ENCODE measurements at places on chromosomes 5 and 9.

DNA sequence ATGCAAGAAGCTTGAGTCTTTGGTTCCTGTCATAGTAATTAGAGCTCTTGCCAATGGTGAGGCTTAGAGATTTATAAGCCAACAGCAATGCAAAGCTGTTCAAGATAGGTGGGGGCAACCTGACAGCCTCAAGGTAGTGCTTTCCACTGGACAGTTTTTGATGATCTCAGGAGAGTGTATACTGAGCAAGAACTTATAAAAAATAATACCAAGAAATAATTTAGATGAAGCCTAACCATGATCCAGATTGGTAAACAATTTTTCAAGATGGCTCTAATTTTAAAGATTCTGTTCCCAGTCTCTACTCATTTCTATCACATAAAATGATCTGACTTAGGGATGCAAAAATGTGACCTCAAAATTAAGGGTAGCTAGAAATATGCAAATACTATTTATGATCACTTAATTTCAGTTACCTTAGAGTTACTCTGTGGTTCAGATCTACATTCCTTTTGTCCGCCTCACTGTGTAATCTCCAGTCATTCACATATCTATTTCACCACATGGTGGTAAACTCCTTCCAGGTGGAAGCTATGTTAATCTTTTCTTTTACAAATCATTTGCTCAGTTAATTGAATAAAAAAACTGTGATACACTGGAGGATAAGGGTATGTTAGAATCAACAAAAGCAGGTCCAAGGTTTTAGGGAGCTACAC, 1228.0 kb upstream of the C9orf72 start:
- DNase-seq = no peak

- DNase-seq = peak; percentile 68
Measured at GRCh38 chr5:75847561-75848021, 130.4 kb upstream of the POC5 start.

DNA sequence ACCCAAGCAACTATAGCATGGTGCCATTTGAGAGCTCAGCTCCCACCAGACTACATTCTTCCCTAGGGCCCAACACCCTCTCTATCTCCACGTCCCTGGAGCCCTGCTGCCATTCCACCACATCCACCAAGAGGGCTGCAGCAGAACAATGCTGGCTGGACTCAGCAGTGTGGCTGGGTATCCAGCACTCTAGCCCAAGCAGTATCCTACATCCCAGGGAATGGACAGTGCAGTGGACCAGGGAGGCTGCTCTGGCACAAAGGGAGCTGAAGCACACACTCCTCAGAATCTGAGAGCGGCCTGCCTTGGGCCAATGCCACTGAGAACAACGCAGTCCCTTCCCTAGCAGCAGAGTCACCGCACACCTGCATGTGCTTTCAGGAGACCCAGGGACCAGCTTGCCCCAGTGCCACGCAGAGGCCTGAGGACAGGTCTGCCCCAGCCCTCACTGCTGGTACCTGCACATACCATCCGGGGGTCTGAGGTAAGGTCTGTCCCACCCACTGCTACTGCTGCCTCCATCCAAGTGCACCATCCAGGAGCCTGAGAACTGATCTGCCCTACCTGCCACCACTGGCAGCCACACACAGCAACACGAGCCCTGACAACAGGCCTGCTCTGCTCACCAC, 95.9 kb downstream of the ZDHHC21 start:
- DNase-seq = no peak

GRCh38 chr5:14357851-14358250, 214.7 kb downstream of the TRIO start:
- DNase-seq = no peak

GRCh38 chr9:2180154-2180553, 165.0 kb downstream of the SMARCA2 start:
- DNase-seq = no peak

GRCh38 chr9:113299800-113300292, 3.3 kb downstream of the RNF183 start:
- no peak for DNase-seq

DNA sequence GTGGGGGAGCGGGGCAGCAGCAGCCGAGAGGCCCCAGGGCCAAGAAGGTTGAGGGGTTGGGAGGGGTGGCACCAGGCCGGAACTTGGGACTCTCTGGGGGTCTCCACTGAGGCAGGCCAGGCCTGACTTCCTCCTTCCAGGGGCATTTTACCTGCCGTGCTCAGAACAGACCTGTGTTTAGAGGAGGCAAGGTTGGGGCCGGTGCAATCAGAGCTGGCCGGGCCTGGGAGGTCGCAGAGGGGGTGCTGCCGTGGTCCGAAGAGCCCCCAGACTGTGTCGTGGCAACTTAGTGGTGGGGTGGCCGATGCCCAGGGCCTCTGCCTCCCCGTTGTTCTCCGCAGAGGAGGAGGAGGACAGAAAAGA, 21.8 kb downstream of the GLT6D1 start:
- no peak for DNase-seq

DNA sequence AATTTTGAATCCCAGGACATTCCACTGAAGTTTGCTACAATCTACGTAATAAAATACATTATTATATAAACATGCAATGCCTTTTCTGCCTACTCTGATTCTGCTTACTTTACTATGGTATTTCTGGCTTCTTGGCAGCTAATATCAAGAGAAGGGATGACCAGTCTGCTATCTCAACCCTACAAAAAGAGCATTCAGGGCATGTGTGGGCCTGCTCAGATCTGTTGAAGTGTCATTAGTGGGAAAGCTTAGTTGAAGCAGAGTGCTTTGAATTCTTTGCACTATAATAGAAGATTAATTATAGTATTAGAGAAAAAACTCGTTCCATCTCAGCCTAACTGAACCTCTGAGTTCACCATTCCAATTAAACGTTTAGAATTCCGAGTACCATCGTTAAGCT, 339.5 kb upstream of the ISL1 start:
- DNase-seq = no peak
